ENCODE measurements at places on chromosomes 11 and 22.
A peak's percentile ranks its signal among the peaks of the same experiment; 100 is the strongest.

DNA sequence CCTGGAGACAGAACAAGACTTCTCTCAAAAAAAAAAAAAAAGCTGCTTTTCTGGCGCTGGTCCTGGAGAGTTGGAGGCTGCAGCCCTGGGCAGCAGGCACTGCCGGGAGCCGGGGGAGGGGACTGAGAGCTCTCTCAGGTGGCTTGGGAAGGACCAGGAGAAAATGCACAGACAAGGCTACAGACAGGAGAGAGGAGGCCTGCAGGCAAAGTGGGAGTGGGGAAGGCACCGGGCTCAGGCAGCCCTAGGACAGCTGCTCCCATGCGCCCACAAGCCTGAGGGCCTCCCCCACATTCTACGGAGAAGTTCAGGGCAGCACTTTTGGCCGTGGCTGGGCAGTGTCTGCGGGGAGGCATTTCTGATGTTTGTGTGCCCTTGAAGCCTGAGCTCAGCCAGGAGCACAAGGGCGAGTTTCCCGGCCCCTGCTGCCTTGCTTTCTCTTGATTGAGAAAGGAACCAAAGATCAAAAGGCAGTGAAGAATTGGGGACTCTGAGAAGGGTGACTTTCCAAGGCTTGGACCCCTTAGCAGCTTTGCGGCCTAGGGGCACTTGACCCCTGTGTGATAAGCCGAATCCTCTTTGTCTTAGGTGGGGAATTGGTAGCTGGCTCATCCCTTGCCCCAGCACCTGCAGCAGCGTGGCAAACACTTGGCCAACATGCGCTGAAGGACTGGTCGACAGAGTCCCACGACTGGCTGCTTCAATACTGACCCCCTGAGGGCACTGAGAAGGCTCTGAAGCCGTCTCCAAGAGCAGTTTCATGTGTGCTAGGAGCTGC, 35.3 kb downstream of the PPM1F start:
- DNase-seq, result no peak

DNA sequence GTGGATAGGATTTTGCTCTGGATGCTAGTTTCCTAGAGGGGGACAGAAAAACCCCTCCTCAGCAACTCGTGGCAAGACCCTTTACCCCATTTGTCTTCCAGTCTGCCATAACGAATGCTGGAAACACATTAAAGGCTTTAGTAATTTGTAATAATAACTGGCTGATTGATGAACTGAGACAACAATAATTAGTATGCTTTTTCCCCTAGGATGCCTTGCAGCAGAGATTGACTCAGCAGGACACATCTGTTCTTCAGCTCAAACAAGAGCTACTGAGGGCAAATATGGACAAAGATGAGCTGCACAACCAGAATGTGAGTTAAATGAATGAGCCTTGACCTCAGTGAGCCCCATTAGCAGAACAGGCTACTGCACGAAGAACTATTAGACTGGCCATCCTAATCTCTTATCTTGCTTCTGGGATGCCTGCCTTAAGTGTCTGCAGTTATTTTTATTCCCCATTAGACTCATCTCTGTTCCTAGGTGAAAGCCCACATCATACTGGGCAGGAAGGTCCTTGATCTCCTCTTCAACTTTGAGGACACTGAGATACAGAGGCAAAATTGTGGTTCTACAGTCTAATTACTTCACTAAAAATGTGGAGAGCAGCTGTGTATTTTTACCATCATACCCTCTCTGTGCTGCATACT, 32.9 kb upstream of the DLAT start:
- no peak for DNase-seq

- peak; percentile 39 for DNase-seq
Measured at GRCh38 chr11:118996926-118997626, 862 bp upstream of the CENATAC start.

GRCh38 chr22:29623553-29624169, 20.2 kb downstream of the NF2 start:
- no peak for DNase-seq

DNA sequence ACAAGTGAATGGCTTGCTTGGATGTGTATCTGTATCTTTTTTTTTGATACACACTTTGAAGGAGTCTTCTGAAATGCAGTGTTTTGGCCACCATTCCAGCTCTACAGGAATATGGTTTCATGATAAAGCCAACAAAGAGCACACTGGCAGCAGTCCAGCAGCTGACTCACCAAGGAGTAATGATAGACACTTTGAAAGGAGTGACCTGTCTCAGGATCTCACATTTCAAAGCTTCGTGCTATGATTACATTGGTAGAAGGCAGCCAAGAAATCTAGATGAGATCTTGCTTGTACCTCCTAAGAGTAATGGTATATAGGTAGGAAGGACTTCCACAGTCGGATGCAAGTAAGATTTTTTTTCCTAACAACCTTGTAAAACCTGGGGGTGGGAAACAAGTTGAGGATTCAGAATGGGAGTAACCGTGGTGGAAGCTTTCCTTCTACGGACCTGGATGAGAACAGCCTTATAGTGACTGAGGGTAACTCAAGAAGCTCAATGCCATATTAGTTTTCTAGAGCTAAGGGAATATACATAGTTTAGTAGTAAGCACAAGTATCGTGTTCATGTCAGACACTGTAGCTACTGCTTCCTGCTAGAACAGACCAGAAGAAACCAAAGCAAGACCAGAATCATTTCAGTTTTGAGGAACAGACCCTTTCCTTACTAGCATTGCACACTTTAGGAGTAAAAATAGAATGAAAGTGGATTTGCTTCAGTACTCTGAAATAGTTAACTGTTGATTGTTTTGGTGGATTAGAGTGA, 25.0 kb downstream of the MTMR3 start:
- no peak for DNase-seq

GRCh38 chr22:44354288-44354687, 41.5 kb upstream of the SHISAL1 start:
- no peak for DNase-seq

- no peak for DNase-seq
Measured at GRCh38 chr11:34214961-34215805, 109.8 kb downstream of the NAT10 start.

- DNase-seq, result no peak
Measured at GRCh38 chr11:118895093-118896039, 11.7 kb downstream of the CXCR5 start.

Data from GM18507 (cell line).